Stimulated activated CD4-positive, alpha-beta T cell treated with anti-CD3 and anti-CD28 coated beads, Interleukin-1b, Interleukin-23, amount 100 ng/mL, for 24 hours (primary cell): ENCODE measurements at places on chromosomes 3 and 15.

DNA sequence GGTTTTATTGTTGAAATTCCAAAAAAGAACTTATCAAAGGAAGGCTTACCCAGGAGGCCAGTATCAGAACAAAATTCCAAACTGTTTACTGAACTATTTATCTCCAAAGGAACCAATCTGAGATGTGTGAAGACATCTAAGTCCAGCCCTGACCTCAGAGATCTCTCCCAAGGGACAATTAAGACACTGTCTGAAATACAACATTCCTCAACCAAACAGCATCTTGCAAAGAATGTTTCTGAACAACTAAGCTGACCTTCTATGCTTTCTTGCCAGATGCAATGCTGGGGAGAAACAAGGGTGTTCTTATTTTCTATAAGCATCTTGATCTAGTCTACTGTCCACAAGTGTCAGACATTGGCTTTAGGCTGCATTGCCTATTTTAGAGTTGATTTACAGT lies 13.6 kb downstream of the PDZRN3 start:
- DNase-seq = no peak

- no peak for DNase-seq
Measured at GRCh38 chr3:31934018-31934417, 47.0 kb downstream of the OSBPL10 start.

- DNase-seq = no peak
Measured at GRCh38 chr3:128320551-128321340, 145.9 kb downstream of the DNAJB8 start.

- no peak for DNase-seq
Measured at GRCh38 chr15:67803996-67804843, 21.1 kb upstream of the SKOR1 start.

GRCh38 chr3:45642731-45643152 lies 46.5 kb upstream of the SACM1L start:
- DNase-seq = no peak

DNA sequence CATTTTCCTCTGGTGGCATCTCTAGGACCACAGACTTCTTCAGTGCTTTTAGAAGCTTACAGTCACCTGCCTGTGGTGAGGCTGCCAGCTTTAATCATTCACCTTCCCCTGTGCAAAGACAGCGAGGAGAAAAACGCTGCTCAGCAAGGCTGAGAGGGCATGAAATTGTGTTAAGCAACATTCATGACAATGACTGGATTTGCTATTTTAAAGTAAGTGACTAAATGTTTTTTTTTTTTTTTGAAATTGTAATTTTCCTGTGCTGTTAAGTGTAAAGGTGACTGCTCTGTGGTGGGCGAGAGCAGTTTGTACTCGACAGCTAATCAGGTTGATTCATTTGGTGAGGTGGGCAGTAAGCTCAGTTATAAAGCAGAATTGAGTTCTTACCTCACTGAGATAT lies 240.4 kb downstream of the NSUN3 start:
- DNase-seq = no peak

DNA sequence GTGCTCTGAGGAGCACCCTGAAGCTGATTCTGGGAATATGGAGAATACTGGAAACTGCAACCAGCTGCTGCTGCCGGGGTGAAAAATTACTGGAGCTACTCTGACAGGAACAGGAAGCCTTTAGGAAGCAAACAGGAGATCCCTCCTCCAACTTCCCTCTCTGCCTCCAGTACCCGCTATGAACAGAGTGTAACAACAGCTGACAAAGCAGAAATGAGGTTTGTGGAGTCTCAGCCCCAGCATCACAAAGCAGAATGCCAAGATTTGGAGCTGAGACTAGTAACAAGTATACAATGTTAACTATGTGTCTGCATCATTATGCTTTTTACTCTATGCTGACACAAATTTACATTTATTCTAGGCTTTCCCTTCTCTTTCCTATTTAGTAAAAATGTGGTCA lies 22.7 kb upstream of the PIAS1 start:
- no peak for DNase-seq

- DNase-seq = no peak
Measured at GRCh38 chr3:8503871-8504610, 2.4 kb downstream of the LMCD1 start.

- no peak for DNase-seq
Measured at GRCh38 chr3:175129126-175129525, 270.0 kb downstream of the NAALADL2 start.

DNA sequence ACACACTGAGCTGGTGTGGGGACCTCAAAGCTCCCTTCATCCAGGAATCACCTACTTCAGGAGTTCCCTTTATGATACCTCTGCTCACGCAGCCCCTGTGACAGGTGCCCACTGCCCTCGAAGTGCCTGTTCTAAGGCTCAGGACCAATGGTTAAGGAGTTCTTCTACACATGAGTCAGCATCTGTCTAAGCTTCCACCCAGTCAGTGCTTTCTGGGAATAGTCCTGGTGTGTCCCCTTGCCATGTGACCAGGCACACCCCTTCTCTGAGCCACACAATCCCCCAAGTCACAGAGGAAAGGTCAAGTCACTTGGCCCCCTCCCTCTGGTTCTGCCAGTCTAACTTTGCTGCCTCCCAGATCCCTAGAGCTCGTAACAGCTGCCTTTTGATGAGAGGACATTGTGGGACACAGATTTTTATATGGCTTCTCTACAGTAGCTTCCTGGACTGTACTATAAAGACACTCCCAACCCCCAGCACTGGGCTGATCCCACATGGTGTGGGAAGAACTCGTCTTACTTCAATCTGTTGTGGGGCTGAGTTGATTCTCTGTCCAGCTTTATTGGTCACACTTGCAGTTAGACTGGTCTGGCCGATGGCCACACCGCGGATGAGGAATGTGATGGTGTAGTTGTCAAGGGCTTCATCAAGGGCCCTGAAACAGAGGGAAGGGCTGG lies 78.8 kb downstream of the NUP210 start:
- DNase-seq = no peak

DNA sequence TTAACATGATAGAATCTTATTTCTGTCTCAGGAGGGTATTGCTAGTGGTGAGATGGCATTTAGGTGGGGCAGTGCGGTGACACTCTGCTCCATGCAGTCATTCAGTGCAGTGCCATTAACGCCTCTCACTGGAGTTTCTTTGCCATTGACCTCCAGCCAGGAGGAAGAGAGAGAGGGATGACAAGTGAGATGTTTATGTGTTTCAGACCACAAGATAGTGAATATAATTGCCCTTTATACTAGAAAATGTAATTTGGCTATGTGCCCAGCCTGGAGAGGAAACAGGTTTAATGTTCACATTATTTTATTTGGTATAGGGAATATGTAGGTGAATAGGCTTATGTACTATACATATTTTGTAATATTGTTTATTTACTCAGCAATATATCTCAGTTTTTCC lies 84.5 kb downstream of the ZIC1 start:
- no peak for DNase-seq

DNA sequence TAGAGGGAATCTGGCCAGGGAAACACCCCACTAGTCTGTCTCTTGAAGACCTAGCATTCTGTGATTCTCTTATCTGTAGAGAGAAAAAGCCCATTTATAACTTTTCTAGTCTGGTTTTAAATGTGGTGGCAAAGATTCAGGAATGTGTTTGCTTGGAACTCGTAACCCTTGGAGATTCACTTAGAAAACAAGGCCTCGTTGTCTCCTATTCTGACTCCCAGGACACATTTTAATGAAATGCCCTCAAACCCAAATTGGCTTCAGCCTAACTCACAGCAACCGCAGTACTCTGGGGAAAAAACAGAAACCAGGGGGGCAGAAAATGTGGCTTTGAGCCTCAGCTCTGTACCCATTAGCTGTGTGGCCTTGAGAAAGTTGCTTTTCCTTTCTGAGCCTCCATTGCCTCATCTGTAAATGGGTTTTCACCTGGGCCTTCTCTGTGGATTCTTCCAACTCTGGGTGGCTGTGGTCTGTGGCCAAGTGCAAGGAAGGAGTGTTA lies 36.5 kb downstream of the RPLP1 start:
- no peak for DNase-seq

DNA sequence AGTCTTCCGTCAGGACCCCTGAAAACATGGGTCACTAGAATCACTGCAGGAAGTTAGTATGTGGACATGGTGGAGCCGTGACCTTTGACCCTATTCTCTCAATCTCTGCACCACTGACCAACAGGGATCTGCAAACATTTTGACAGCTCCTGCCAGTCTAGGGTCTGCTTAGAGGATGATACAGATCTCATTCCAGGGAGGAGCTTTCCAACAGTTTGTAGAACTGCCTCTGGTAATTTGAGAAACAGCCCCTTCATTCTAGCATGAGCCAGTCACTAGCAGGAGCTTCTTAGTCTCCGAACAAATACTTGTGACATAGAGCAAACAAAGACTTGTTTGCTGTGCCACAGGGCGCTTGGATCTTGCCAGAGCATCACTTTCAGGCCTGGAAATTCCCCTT lies 270.3 kb upstream of the CFAP20DC start:
- DNase-seq = no peak

DNA sequence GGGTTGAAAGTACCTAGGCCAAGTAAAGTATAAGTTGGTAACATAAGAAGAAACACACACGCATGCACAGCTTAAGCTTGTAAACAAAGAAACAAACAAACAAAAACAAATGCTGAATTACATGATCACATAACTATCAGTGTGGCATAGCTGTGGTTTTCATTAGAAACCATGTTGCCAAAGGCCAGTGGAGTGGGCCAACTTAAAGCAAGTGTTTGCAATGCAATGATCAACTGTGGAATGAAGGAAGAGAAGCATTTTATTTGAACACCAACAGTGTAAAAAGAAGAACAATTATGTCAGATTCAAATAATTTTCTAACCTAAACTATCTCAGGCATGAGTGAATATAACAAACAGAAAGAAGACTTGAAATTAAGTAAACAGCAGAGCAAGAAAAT lies 199.4 kb upstream of the STRIT1 start:
- DNase-seq = no peak

GRCh38 chr3:159488602-159489001 lies 500.0 kb upstream of the IL12A start:
- no peak for DNase-seq

GRCh38 chr3:117589454-117589853 lies 879.9 kb downstream of the TUSC7 start:
- DNase-seq = no peak

DNA sequence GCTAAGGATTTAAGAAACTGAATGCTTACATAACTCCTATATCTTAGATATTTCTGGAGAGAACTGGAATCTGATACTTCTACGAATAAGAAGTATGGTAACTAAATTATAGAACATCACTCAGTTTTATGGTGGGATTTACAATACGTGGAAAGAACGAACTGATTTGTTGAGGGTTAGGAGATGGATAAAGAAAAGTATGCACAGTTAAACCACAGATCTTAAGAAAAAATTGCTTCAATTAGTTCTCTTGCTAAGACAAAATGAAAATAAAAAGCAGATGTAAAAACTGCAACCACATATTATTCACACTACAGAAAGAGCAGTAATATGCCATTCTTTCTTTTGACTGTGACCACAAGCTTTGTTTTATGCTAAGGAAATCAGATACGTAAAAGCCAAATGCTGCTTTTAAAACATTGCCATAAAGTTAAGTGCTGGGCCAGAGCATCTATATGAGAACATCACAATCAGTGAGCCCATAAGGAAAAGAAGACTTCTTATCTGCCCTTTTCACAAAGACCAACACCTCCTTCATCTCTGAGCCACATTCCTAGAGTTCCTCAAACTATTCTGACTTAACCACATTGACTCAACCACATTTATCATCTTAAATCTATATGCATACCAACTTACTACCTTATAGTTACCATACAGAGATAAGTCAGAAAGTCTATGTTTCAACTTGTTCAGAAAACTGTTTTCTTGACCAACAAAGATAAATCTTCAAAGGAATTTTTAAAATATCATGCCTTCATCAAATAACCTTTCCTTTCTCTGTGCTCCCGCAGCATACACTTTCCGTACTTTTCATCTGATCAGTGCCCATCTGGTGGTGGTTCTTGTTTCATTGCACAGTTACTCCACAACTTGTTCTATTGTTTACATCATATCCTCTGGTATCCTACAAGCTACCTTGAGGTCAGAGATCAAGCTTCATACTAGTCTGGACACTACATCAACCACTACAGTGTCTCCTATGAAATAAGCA lies 61.7 kb downstream of the FSIP1 start:
- no peak for DNase-seq

- DNase-seq = no peak
Measured at GRCh38 chr15:69824075-69824876, 273.4 kb downstream of the TLE3 start.

DNA sequence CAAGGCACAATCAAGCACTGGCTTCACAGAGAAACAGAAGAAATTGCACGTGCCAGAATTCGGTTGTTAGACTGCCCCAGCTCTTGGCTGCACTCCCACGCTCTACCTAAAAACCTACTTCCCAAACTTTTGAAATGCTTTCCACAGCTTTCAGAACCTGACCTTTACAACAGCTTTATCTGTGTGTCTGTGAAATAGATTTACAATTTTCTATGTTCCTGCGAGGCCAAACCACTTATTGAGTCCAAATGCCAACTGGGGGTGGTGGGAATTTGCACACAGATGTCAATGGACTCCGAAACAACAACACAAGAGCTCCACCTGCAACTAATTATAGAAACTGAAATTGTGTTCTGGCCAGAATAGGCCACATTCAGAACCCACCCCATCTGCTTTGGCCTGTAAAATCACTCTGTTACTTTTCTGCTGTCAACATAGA lies 44.6 kb downstream of the ERC2 start:
- no peak for DNase-seq

GRCh38 chr3:46482632-46483350 lies 15.0 kb upstream of the RTP3 start:
- DNase-seq = no peak

DNA sequence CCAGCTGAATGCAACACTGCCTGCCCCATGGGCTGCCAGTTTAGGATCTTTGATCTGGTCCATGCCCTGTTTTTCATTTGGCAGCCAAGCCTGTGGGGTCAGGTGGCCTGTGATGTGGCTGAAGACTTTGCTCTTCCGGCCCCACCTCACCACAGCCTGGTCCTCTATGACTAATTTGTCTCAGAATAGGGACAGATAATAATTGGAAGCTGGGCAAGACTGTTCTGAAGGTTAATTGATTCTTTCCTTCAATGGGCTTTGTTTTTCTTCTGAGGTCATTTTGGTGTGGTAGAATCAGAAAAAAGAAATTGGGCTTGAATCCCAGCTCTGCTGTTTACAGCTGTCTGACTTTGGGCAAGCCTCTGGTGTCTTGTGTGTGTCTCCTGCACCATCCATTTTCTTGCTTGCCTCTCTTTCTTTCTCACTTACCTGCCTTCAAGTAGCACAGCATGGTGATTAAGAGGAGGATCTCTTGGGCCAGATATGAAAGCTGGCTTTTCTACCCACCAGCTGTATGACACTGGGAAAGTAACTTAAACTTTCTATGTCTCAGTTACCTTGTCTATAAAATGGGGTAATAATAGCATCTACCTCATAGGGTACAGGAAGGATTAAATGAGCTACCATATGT lies 24.2 kb downstream of the ABHD2 start:
- DNase-seq = no peak

- DNase-seq = no peak
Measured at GRCh38 chr15:93332168-93332553, 243.2 kb upstream of the RGMA start.
